Gastroesophageal sphincter (tissue), 4 donors: ENCODE measurements at places on chromosomes 3 and 15.
A peak's percentile ranks its signal among the peaks of the same experiment; 100 is the strongest.

- no peak for ATAC-seq
Measured at GRCh38 chr3:6622260-6622659, 238.7 kb upstream of the GRM7 start.

DNA sequence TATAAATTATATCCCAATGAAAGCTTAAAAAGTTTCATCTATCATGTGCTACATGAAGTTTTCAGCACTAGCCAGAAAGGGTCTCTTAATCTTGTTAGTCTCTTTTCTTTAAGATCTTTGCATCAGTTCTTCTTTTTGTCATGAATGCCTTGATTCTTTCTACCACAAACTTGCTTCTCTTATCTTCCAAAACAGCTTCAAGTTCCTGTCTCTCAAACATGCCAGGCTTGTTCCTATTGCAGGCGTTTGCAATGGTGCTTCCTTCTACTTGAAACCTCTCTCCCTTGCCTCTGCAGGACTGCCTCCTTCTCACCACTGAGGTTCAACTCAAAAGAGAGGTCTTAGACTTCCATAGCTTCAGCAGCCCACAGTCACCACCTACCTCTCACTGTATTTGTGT lies 104.3 kb upstream of the FRMD4B start:
- no peak for ATAC-seq

DNA sequence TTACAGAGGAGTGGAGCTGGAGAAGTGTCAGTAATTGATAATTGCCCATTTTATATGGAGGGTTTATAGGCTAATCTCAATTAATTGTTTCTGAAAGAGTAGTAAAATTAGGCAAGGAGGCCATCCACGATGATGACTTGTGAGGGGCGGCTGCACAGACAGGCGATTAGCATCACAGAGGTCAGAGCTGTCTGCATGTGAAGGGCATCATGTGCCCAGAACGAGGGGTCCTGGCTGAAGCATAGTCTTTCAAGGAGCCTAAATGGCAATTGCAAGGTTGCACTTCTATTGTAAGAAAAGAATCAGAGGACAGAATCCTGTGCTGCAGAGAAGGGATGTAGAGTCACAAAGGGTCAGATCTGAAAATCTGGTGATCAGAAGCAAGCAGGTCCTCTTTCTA lies 196.6 kb downstream of the EBLN2 start:
- no peak for ATAC-seq

GRCh38 chr3:140344601-140345205 lies 333.2 kb upstream of the TRIM42 start:
- no peak for ATAC-seq

GRCh38 chr15:40327457-40327856 lies 4.0 kb downstream of the INAFM2 start:
- no peak for ATAC-seq

GRCh38 chr3:16290007-16290826 lies 25.2 kb downstream of the OXNAD1 start:
- ATAC-seq: peak; percentile 25

- no peak for ATAC-seq
Measured at GRCh38 chr3:194268654-194269512, 82.2 kb downstream of the CPN2 start.

DNA sequence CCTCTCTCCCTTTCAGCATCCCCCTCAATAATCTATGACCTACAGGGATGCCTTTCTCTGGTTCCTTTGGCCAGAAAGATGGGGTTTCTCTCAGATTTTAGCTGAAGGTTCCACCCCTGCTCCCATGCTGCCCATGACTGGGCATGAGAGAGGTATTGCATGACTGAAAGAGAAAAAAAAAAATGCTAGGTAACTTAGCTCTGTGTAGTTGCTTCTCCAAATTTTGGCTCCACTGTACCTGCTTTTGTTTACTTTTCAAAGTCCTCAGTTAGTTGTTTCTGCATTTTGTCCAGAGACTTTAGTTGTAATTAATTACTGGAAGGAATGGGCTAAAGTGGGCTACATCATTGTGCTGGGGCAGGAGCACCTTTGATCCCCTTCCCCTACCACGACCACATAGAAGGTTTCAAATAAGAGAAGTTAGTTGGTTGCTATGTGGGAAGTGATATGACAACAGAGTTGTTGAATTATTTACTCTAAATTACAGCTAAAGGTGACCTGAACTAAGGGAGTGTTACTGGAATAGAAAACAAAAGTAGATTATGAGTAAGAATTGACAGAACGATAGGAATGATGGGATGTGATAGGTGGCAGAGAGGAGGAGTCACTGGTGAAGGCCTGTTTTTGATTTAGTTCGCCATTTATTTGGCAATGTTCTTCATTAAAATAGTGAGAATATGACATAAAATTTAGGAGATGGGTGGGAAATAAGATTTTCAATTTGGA lies 605.4 kb upstream of the NR2F2 start:
- no peak for ATAC-seq

DNA sequence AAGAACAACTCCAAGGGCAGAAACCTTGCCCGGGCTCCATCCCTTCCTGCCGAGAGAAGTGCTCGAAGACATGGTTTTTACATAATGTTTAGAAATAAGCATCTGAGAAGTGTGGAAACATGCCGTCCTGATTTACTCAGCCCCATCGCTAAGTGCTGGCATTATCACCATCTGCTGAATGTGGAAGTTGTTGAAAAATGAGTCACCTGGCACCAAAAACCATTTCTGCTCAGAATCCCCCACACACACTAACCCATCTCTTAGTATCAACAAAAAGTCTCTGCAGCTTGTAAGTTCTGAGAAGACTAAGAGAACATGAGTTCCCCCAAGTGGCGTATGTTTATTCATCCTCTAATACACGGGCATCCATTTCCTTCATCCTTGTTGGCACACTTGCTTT lies 51.0 kb upstream of the ARL8B start:
- peak; percentile 59 for ATAC-seq

- no peak for ATAC-seq
Measured at GRCh38 chr3:196868297-196868661, 559 bp downstream of the SENP5 start.

DNA sequence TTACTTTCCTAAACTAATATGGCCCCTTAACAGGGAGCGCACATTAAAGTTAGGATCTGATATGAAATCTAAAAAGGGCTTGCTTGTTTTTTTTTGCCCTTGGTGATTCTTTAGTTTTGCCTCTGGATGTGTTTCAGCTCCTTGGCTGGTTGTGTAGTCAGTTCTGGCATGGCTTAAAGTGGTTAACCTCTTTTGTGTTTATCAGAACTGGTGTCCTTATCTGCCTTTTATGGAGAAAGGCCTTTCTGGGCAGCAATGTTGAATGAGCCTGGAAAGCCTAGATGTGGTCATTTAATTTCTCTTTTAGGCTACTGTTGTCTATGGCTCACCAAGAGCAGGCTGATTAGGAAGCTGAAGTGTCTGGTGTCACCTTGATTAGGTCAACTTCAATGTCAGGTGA lies 254.5 kb upstream of the ROPN1 start:
- no peak for ATAC-seq

DNA sequence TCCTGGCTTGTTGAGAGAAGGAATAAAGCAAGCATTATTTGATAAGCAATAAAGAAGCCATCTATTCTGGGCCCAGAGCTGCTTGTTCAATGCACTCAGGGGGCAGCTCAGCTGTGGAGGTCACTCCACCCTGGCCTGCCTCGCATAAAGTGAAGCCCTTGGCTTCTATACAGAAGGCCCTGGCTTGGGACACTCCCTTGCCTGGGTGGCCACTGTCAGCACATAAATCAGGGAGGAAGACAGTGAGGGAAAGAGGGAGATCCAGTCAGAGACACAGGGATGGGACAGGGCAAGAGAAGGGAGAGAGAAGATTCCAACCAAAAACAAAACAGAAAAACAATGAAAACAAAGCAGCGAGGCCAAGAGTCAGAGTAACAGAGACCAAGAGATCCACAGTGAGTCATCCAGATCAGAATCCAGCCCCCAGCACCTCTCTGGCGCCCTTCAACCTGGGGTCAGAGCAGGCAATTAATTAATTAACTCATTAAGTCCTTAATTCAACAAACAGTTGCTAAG lies 11.8 kb downstream of the INSYN1 start:
- ATAC-seq: no peak

GRCh38 chr15:78205337-78205736 lies 29.0 kb downstream of the ACSBG1 start:
- ATAC-seq: no peak

DNA sequence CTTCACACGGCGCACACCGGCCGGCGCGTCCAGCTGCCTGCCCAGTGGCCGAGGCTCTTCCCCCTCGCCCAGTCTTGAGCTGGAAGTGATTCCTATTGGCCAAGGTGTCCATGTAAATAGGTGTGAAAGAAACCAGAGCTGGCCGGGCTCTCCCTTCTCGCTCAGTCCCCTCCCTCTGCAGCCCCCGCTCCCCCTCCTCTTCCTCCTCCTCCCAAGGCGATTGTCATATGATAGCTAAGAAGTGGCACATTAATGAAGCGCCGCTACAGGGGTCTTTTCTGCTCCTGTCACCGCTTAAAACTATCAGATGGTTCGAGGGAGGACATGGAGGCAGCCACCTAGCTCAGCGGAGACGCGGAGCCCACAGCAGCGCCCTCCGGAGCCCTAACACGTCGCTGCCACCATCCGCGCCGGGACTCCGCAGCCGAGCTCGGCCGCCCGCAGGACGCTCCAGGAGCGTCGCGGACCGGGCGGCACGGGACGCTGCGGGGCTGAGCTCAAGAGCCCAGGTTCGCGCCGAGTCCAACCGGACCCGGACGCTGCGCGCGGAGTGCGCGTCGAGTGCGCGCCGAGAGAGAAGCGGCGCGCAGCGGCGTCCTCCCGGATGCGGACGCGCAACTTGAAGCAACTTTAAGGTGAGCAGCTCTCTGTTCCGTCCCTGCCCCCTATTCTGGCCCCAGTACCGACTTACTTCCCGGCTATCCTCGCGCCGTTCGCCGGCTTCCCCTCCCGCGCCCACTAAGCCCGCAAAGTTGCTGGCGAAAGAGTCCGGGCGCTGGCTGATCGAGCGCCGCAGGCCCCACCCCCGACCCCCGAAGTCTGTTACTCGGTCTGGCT lies at the start of gene FOXB1:
Gene FOXB1, plus strand, starts transcription at position 303 of the 837 bp plus-strand sequence. CDS start 653 bp downstream, outside the sequence.
- no peak for ATAC-seq

GRCh38 chr15:99630607-99631131 lies 64.9 kb downstream of the MEF2A start:
- no peak for ATAC-seq
